ENCODE measurements at places on chromosomes 4 and X. TPM values are rescaled to one million over a fixed set of nuclear protein-coding genes. Genes with fewer than 3 reads are reported as not detected.

- H3K27ac ChIP-seq, result no peak overlapping the region
- no peak overlapping the region for H3K4me3 ChIP-seq
- H3K36me3 ChIP-seq, result no peaks in the 10 kb centered on the region
Measured at GRCh38 chr4:42543762-42544161, 113.1 kb downstream of the ATP8A1 start.

DNA sequence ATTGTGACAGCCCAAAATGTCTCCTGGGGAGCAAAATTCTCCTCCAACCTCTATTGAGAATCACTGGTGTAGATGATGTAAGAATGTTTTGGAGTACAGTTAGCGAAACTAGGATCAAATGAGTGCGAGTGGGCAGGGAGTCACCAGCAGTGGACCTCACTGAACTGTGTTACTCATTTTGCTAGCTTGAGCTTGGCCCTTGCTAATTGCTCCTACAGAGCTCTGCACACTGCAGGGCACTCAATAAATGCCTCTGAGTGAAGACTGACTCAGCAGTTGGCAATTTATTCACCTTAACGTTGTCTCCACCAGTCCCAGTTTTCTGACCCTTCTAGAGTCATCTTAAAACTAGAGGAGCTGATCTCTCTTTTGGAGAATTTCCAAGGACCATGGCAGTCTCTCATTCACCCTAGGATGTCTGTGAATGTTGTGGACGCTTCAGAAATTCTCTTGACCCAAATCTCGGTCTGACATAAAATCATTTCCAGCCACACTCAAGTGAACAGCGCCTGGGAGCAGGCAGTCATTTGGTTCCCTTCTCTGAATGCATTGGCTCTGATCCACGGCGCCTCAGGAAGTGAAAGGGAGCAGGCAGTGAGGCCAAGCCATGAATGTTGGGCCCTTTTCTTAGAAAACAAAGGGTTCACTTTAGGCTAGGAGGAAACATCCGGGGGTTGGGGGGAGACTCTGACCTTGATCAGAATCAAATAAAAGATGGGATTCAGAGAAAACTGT lies 148.1 kb downstream of the NWD2 start:
- no peaks in the 10 kb centered on the region for H3K27me3 ChIP-seq
- H3K4me3 ChIP-seq, result no peak overlapping the region
- no peak overlapping the region for H3K27ac ChIP-seq
- H3K4me1 ChIP-seq, result no peaks in the 10 kb centered on the region

Gene SYTL5
- 8.4 TPM for total RNA-seq

Gene SLBP
- total RNA-seq, result 44.5 TPM

DNA sequence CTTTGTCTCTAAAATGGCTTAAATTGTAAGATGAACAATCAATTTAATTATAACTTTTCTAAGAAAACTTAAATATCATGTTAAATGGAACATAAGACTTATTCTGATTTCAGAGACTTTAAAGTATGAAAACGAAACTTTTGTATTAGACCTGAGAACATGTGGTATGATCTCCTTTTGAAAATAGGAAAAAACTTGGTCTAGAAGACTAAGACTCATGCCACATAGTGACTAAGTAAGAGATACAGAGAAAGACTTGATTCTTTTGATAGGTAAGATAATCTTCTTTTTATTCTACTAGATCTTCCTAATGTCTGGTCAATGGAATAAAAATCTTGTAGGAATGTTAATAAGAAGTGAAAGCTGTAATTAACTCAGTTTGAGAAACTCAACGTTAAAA lies 326.3 kb upstream of the GRIA3 start:
- no peaks in the 10 kb centered on the region for H3K36me3 ChIP-seq
- H3K27me3 ChIP-seq, result no peaks in the 10 kb centered on the region
- no peak for DNase-seq

- H3K27me3 ChIP-seq, result no peaks in the 10 kb centered on the region
- no peak overlapping the region for H3K4me3 ChIP-seq
- no peak overlapping the region for H3K27ac ChIP-seq
- DNase-seq, result no peak
Measured at GRCh38 chrX:108420481-108420880, 17.7 kb downstream of the COL4A6 start.

Gene DACH2
- total RNA-seq, result 0.16 TPM

DNA sequence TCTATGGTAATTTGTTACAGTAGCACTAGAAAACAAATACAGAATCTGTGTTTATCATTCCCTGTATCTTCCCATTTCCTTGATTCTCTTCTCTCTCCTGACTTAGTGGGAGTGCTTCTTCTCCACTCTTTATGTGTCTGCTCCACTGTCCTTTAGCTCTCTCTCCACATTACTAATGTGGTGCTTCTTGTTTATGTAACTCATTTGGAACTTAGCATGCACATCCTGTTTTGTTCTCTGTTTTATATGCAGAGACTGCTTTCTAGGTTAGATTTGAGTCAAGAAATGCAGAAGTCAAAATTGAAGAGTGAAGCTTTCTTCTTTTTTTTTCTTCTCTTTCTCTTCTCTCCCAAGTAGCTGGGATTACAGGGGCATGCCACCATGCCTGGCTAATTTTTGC lies 25.9 kb downstream of the ADH1A start:
- no peak overlapping the region for H3K4me3 ChIP-seq
- H3K27ac ChIP-seq, result no peak overlapping the region
- DNase-seq, result no peak
- H3K4me1 ChIP-seq, result no peaks in the 10 kb centered on the region

- DNase-seq, result no peak
- H3K27me3 ChIP-seq, result no peaks in the 10 kb centered on the region
- no peak overlapping the region for H3K4me3 ChIP-seq
- H3K27ac ChIP-seq, result no peak overlapping the region
- peaks cover 45% of the 10 kb centered on the region for H3K36me3 ChIP-seq
- H3K4me1 ChIP-seq, result no peaks in the 10 kb centered on the region
Measured at GRCh38 chr4:2494992-2495391, 26.1 kb downstream of the RNF4 start.
